ENCODE measurements at places on chromosomes 16 and 17.

DNA sequence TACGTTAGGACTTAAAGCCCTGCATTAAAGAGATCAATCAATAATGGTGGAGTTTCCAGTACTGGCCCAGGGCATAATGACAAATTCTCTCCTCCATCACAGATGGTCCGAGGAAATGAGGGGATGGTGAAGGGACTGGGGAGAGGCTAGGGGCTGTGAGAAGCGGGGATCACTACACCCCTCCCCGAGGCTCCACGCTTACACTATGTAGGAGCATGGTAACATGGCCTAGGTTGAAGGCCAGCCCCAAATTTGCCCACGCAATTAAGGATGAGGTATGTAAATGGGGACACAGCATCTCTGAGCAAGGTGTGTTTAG lies 8.0 kb upstream of the AKTIP start:
- DNase-seq: no peak

DNA sequence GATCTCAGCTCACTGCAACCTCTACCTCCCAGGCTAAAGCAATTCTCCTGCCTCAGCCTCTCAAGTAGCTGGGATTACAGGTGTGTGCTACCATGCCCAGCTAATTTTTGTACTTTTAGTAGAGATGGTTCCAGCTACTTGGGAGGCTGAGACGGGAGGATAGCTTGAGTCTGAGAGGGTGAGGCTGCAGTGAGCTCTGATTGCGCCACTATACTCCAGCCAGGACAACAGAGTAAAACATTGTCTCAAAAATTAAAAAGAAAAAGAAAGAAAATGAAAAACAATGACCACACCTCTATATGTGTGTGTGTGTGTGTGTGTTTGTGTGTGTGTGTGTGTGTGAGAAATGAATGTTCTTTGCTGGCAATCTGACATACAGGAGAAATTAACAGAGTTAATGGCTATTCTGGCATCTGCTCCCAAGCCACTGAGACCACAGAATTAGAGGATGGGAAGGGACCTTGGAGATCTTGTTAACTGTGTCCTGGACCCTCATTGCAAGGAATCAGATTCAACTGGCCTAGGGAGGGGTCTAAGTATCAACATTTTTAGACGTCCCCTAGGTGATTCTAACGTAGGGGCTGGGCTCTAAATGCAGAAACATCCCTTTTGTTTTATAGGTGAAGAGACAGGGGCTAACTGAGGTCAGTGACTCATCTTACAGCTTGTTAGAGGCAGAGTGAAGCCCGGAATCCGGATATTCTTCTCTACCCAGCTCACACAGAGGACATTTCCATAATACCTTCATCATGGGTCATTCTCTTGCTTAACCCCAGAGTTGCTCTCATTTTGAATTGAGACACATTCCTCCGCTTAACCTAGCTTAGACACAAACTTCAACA lies 16.4 kb upstream of the MARCHF10 start:
- DNase-seq: no peak

DNA sequence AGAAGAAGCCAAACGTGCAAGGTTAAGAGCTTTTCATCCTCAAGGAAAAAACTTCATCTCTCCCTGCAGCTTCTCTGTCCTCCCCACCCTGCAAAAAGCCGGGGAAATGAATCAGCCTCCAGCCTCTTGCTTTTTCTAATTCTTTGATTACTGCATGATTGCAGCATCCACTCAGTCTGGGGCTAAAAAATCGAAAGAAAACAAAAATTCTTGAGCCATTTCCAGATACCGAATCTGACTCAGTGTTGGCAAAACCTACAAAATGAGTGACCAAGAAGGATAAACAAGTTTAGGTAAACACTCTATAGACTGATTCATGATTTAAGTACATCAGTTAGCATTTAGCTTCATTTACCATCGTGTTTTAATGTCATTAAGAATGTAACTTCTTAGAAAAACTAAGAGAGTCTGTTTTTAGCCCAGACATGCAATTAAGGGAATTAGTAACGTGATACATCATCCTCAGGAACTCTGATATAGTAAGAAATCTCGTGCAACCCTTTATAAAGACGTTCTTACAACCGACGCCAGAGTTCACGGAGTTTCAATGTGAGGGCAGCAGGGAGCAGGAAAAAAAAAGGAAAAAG lies 287.3 kb upstream of the FOXF1 start:
- DNase-seq: no peak

DNA sequence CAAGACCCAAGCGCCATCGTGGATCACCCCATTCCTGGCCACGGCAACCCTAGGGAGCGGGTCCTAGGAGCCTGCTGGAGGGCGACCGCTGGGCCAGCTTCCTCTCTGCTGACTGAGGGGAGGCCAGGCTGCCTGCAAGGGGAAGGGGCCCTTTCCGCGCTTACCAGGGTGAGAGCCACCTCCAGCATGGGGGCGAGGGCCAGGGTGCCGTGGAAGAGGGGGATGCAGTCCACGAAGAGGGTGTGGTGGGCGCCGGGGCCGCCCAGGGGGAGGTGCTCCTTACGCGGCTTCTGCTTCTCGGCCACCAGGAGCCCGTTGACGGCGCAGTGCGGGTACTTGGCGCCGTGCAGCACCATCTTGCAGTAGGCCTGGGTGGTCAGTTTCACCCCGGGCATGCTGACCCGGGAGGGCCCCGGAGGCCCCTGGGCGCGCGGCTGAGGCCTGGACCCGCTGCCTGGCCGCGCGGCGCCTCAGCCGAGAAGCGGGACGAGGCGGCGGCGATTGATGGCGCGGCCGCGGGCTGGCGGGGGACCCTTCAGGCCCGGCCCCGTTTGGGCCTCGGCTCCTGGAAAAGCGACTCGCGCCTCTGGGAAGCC lies 345 bp downstream of the EMC8 start:
- peak; percentile 54 for DNase-seq

GRCh38 chr17:50194934-50195865 lies 6.2 kb downstream of the COL1A1 start:
- DNase-seq: peak; percentile 40

All from Right ventricle myocardium superior (tissue), 1 donor.